Upper lobe of right lung (tissue), 1 donor: ENCODE measurements at places on chromosomes 7 and 10.

GRCh38 chr10:22459496-22459895 lies 114.2 kb downstream of the SPAG6 start:
- no peaks in the 10 kb centered on the region for H3K36me3 ChIP-seq
- no peak overlapping the region for H3K4me3 ChIP-seq
- no peaks in the 10 kb centered on the region for H3K27me3 ChIP-seq
- DNase-seq = no peak
- no peak overlapping the region for H3K27ac ChIP-seq

GRCh38 chr10:70592746-70593512 lies 9.6 kb downstream of the PRF1 start:
- DNase-seq = no peak
- H3K36me3 ChIP-seq = no peaks in the 10 kb centered on the region
- H3K4me3 ChIP-seq = no peak overlapping the region
- no peaks in the 10 kb centered on the region for H3K27me3 ChIP-seq

DNA sequence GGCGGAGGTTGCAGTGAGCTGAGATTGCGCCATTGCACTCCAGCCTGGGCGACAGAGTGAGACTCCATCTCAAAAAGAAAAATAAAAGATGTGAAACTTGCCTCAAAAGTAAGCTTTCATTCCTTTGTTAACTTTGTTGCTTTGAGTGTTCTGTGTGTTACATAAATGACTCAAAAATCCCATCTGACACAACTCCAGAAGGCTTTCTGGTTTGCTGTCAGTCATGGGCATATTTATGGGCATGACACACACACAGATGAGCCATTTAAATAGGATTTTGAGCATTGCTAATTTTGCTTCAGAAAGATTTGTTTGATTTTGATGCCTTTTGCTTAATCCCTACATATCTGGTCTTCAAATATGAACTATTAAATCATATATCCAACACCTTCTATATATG lies 82.6 kb downstream of the CACNB2 start:
- H3K4me3 ChIP-seq = no peak overlapping the region
- no peaks in the 10 kb centered on the region for H3K27me3 ChIP-seq
- H3K36me3 ChIP-seq = no peaks in the 10 kb centered on the region
- H3K27ac ChIP-seq = no peak overlapping the region

DNA sequence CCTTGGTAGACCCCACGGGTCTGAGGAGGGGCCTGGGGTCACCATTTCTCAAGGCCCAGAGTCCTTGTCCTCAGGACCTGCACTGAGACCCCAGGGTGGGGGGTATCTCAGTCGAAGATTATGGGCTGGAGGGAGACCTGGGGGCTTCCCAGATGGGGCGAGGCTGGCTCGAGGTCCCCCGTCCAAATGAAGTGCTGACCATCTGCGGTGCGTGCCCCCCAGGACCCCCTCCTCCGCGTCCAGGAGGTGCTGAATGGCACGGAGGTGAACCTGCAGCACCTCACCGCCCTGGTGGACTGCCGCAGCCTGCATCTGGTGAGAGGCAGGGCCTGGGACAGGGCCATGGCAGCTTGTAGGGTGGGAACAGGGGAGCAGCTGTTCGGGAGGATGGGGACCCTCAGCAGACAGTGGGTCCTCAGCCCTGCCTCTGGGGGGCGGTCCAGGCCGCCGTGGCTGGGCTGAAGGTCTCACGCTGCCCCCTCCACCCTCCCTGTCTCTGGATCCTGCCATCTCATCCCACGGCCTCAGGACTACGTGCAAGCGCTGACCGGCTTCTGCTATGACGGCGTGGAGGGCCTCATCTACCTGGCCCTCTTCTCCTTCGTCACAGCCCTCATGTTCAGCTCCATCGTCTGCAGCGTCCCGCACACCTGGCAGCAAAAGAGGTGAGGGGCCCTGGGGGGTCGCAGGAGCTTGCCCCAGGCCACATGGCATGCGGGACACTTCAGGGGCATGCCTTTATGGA lies 24.3 kb downstream of the TTYH3 start:
- no peak overlapping the region for H3K4me3 ChIP-seq
- H3K27me3 ChIP-seq = no peaks in the 10 kb centered on the region
- no peaks in the 10 kb centered on the region for H3K4me1 ChIP-seq

GRCh38 chr7:100130608-100131453 lies 4.1 kb downstream of the MBLAC1 start:
- peak; percentile 88 for DNase-seq
- H3K27ac ChIP-seq = no peak overlapping the region
- H3K36me3 ChIP-seq = no peaks in the 10 kb centered on the region
- H3K4me3 ChIP-seq = no peak overlapping the region
- H3K4me1 ChIP-seq = peaks cover 12% of the 10 kb centered on the region

- no peaks in the 10 kb centered on the region for H3K27me3 ChIP-seq
- DNase-seq = no peak
- no peaks in the 10 kb centered on the region for H3K4me1 ChIP-seq
- no peak overlapping the region for H3K27ac ChIP-seq
Measured at GRCh38 chr7:26356929-26357798, 65.5 kb downstream of the SNX10 start.

DNA sequence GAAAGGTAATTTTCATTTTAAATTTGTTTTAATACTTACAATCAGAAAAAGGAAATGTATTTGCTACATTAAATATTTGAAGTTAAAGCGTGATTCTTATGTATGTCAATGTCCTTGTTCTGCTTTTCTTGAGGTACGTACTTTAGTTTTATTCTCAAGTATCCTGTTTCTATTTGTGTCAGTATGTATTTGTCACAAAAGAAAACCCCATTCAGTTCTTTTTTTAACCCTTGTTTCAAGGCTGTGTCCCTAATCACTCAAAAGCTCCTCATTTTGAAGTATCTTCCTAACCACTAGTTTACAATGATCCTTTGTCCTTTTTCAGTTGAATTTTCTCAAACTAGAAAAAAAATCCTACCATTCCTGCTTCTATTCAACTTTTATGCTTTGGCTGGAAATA lies 25.2 kb downstream of the NHLRC2 start:
- no peaks in the 10 kb centered on the region for H3K4me1 ChIP-seq
- no peak for DNase-seq
- H3K27ac ChIP-seq = no peak overlapping the region
- no peak overlapping the region for H3K4me3 ChIP-seq
- peaks cover 29% of the 10 kb centered on the region for H3K36me3 ChIP-seq

DNA sequence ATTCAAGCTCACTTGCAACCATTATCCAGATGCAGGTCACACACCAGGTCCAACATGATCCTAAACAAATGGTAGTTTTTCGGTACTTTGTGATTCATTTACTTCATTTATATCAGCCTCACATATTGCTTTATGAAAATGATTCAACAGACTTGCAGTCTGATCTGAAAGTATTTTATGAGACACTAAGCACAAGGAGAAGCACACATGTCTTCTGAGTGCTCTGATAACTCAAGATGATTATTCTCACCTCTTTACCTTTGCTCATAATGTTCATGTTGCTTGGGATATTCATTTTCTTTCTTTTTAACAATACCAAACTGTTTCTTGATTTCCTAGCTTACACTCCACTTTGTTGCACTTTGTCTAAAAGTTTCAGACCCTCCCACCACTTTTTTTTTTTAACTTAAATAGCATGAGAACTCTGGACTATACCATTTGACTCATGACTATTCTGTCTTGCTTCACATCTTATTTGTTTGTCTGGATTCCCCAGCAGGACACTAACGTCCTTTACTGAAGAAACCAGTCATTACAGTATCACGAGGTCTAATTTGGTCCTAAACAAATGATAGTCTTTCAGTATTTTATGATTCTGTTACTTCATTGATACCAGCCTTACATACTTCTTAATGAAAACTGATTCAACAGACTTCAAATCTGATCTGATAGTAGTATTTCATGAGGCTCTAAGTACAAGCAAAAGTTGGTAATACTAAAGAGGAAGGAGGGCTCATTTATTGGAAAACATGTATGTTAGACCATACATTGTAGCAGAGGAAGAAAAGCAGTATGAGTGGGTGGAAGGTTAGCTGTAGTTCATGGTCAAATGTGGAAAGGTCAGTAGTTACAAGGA lies 171.8 kb upstream of the AHR start:
- no peak overlapping the region for H3K4me3 ChIP-seq
- H3K4me1 ChIP-seq = no peaks in the 10 kb centered on the region
- no peak for DNase-seq

GRCh38 chr10:70566515-70567290 lies 35.8 kb downstream of the PRF1 start:
- no peaks in the 10 kb centered on the region for H3K36me3 ChIP-seq
- H3K27me3 ChIP-seq = no peaks in the 10 kb centered on the region
- peak; percentile 57 for DNase-seq
- no peak overlapping the region for H3K27ac ChIP-seq
- no peak overlapping the region for H3K4me3 ChIP-seq

GRCh38 chr7:47763063-47763974 lies 181.4 kb upstream of the TNS3 start:
- H3K4me1 ChIP-seq = no peaks in the 10 kb centered on the region
- H3K27ac ChIP-seq = no peak overlapping the region
- H3K27me3 ChIP-seq = no peaks in the 10 kb centered on the region

- peak; percentile 83 for DNase-seq
- no peaks in the 10 kb centered on the region for H3K27me3 ChIP-seq
- H3K4me1 ChIP-seq = peaks cover 44% of the 10 kb centered on the region
- H3K4me3 ChIP-seq = peak within 1 kb of the TSS; percentile 69
- no peaks in the 10 kb centered on the region for H3K36me3 ChIP-seq
- peak within 1 kb of the TSS; percentile 89 for H3K27ac ChIP-seq
Measured at GRCh38 chr10:124092860-124093773, at the start of gene CHST15. Gene CHST15, minus strand, starts transcription at chr10:124093598. Its CDS starts 47,386 bp downstream, at chr10:124046212.

GRCh38 chr7:134996097-134996550 lies 9.8 kb downstream of the AGBL3 start:
- DNase-seq = no peak
- no peaks in the 10 kb centered on the region for H3K27me3 ChIP-seq
- peaks cover 12% of the 10 kb centered on the region for H3K4me1 ChIP-seq
- no peak overlapping the region for H3K27ac ChIP-seq

- DNase-seq = no peak
- no peaks in the 10 kb centered on the region for H3K27me3 ChIP-seq
- no peaks in the 10 kb centered on the region for H3K36me3 ChIP-seq
- H3K4me3 ChIP-seq = no peak overlapping the region
Measured at GRCh38 chr7:10537764-10538163, 435.9 kb upstream of the PHF14 start.

DNA sequence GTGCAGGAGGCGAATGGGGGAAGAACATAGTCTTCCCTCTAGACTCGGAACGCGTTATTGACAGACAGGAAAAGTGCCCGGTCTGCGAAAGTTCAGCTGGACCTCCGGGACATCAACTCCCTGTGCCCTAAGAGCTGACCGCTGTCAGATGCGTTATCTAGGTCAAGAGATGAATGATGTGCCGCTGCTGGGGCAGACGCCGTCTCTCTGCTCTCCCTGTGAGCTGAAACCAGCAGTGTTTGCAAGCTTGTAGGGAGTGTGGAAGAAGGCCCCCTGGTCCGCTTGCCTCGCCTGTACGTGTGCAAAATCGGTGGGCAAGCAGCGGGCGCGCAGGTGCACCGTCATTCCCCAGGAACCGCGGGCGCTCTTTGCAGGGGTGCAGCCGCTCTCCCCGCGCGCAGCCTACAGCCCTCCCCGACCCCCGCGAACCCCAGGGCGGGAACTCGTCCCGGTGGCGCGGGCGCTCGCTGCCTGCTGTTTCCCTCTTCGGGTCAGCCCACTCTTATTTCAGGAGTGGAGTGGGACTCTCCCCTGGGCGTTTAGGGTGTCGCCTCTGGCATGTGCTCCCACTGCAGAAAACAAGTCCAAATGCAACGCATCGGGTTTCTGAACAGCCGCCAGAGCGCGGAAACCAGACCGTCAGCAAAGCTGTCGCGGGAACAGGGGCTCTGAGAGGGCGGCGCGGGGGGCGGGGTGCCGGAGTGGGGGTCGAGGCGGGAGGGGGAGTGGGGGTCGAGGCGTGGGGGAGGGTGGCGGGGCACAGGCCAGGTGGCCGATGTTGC lies 1.8 kb upstream of the PFKFB3 start:
- peak overlapping the region; percentile 51 for H3K27ac ChIP-seq
- H3K36me3 ChIP-seq = no peaks in the 10 kb centered on the region
- peak; percentile 72 for DNase-seq
- peak overlapping the region; percentile 88 for H3K4me3 ChIP-seq

DNA sequence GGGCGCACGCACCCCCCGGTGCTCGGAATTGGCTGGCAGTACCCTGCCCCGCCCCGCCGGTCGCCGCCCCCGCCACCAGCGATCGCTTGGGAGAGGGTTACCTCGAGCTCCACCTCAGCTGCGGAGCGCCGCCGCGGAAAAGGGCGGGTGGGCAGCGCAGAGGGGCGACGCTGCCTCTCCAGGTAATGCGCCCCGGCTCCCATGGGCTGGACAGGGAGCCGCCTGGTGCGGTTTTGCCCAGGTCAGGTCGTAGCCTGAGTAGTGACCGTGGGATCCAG lies 1.3 kb downstream of the PFKFB3 start:
- peaks cover 25% of the 10 kb centered on the region for H3K4me1 ChIP-seq
- H3K4me3 ChIP-seq = peak overlapping the region; percentile 88
- no peaks in the 10 kb centered on the region for H3K36me3 ChIP-seq
- peak; percentile 88 for DNase-seq
- H3K27ac ChIP-seq = peak overlapping the region; percentile 92

DNA sequence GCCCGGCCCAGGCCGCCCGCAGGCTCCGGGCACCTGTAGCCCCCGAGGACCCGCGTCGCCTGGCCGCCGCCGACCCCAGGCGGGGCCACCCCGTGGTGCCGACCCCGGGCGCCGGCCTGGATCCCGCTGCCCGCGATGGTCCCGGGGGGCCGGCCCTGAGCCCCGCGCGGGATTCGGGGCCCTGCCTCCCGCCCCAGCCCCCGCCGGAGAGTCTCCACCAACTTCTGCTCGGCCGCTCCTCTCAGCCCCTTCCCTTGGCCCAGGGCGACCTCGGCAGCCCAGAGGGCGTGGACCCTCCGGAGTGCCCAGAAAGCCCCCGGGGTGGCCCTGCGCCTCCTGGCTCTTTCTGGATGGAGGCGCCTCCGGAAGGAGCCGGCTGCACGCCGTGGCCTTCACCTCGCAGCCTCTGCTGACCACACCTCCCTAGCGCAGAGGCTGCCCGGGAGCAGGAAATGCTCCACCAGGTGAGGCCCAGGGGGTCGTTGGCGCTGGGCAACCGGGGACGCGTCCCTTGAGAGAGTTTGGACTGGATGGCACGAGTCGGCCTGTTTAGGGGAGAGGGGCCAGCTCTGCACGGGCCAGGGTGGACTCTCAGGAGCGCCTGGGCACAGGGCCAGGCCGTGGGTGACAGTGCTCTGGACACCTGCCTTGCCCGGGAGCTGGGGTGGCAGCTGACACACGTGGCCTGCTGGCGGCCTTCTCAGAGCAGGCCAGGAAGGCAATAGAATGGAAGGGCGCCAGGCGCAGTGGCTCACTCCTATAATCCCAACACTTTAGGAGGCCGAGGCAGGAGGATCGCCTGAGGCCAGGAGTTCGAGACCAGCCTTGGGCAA lies 529 bp downstream of the ZNF853 start:
- H3K4me3 ChIP-seq = peak overlapping the region; percentile 62
- no peaks in the 10 kb centered on the region for H3K4me1 ChIP-seq
- no peak for DNase-seq
- no peak overlapping the region for H3K27ac ChIP-seq

GRCh38 chr10:60203993-60204618 lies 185.6 kb downstream of the ANK3 start:
- DNase-seq = no peak
- H3K27me3 ChIP-seq = no peaks in the 10 kb centered on the region
- no peak overlapping the region for H3K27ac ChIP-seq
- H3K4me3 ChIP-seq = no peak overlapping the region
- H3K4me1 ChIP-seq = no peaks in the 10 kb centered on the region

GRCh38 chr10:70418713-70419112 lies 14.8 kb downstream of the EIF4EBP2 start:
- H3K27ac ChIP-seq = no peak overlapping the region
- H3K4me1 ChIP-seq = no peaks in the 10 kb centered on the region
- peaks cover 41% of the 10 kb centered on the region for H3K36me3 ChIP-seq
- H3K27me3 ChIP-seq = no peaks in the 10 kb centered on the region

GRCh38 chr10:70740406-70741288 lies 44.5 kb downstream of the TBATA start:
- DNase-seq = no peak
- H3K36me3 ChIP-seq = no peaks in the 10 kb centered on the region
- H3K27ac ChIP-seq = no peak overlapping the region
- H3K4me1 ChIP-seq = peaks cover 14% of the 10 kb centered on the region
- no peak overlapping the region for H3K4me3 ChIP-seq
